ENCODE measurements at places on chromosomes 4 and X. TPM values are rescaled to one million over a fixed set of nuclear protein-coding genes. Genes with fewer than 3 reads are reported as not detected.

The ENPP6 gene
- under 0.01 TPM for total RNA-seq

The GBA3 gene
- not detected for total RNA-seq

The CSAG2 gene
- not detected for total RNA-seq

The SPRY1 gene
- total RNA-seq = 29.7 TPM

The NDP gene
- total RNA-seq = under 0.01 TPM

All from dermis microvascular lymphatic vessel endothelial cell (primary cell).